T follicular helper cell (primary cell): ENCODE measurements at places on chromosomes 7 and 10.
A peak's percentile ranks its signal among the peaks of the same experiment; 100 is the strongest.

- DNase-seq: no peak
Measured at GRCh38 chr7:137980308-137980707, 21.6 kb downstream of the CREB3L2 start.

DNA sequence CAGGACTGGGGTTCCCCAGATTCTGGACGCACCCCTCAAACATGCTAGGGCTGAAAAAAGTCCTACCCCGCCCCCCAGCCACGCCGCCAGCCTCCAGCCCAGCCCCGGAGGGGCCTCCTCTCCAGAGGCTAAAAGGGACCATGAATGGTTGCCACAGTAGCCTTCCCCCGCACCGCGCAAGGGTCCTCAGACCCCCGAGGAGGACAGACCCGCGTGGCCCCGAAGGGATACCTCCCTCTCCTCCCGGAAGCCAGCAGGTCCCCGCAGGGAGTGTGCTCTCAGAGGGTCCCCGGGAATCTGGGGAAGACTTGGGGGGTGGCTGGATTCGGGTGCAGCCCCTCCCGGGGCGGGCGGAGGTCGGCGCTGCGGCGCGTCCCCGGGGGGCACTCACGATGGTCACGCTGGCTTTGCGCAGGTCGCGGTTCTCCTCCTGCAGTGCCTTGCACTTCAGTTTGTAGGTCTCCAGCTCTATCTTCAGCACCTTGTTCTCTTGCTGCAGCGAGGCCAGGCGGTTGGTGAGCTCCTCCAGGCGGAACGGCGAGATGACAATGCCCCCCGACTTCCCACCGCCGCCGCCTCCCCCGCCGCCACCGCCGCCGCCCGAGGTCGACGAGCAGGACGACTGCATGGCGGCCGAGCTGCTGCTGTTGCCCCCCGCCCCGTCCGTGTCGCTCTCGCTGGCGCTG lies 482 bp downstream of the CCDC6 start:
- no peak for DNase-seq

GRCh38 chr7:70450731-70451130 lies 681.2 kb upstream of the GALNT17 start:
- DNase-seq: no peak

DNA sequence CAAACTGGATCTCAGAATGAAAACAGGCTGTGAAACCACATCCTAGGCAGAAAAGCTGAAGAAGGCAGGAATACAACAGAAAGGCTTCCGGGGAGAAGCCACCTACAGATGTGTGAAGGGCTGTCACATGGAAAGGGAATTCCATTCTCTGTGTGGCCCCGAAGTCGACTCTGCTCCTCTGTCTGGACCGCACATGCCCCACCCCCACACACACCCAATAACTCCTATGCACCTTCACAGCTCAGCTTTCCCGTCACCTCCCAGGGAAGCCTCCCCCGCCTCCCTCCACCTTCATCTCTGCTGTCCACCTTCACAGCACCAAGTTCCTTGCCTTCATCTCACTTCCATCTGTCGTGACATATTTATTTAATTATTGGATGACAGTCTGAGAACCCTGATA lies 23.4 kb upstream of the ENO4 start:
- DNase-seq: no peak

DNA sequence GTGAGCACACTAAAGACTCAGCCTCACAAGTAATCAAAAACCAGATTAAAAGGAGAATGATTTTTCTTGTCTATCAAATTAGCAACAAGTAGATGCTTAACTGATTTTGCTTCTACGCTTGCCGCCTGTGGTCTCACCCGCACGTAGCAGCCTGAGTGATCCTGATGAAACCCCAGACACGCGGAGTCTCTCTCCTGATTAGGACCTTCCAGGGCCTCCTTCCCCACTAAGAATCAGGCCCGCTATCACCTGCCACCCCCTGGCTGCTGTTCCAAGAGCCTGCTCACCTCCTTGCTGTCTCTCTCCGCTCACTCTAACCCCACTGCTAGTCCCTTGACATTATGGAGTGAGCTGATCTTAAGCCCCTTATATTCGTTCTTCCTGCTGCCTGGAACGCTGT lies 325.9 kb upstream of the NRP1 start:
- DNase-seq: no peak

DNA sequence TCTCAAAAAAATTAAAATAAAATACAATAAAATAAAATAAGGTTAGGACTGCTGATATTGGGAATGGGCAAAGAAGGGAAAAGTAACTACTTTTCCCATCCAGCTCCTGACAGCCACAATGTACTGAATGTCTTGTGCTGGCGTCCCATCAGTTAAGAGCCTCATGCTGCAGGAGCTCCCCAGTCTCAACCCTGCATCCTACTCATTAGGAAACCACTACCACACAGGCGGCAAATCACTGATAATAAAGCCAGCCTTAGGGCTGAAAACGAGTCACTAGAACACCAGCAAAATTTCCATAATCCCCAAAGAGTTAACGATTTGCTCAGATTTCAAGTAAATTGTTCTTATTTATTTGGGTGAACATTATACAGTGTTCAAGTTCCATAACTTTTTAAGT lies 4.3 kb downstream of the YWHAG start:
- no peak for DNase-seq

DNA sequence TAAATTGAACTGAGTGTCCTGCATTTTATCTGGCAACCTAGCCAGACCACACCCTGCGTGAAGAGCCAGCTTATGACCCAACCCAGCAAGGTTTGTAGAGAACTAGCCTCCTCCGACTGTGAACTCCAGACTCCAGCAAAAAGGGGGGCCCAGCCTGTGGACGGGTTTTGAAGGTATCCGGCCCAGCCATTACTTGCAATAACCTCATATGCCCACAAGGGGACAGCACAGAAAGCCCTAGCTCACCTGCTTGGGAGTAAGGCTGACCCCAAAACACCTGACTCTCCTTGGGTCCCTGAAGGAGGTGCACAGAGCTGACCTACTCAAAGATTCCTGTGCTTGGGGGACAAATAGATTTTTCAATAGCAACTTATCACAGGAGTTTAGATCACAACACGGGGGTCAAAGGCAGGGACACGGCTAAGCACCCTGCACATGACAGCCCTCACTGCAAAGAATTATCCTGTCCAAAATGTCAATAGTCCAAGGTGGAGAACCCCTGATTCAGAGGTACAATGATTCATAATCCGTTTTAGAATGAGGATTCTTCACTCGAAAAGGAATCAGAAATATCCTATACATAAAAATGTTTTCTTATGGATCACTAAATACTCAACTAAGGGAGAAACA lies 4.6 kb downstream of the TRPV6 start:
- DNase-seq: peak; percentile 30

DNA sequence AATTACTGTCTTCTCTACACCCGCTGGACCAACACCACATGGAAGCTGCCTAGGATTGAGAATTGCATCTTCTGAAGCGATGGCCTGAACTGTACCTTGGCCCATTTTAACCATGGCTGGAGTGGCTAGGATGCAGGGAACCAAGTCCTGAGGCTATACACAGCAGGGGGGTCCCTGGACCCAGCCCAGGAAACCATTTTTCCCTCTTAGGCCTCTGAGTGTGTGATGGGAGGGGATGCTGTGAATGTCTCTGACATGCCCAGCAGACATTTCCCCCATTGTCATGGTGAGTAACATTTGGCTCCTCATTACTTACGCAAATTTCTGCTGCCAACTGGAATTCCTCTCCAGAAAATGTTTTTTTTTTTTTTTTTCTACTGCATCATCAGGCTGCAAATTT lies 822.7 kb downstream of the PCDH15 start:
- no peak for DNase-seq

DNA sequence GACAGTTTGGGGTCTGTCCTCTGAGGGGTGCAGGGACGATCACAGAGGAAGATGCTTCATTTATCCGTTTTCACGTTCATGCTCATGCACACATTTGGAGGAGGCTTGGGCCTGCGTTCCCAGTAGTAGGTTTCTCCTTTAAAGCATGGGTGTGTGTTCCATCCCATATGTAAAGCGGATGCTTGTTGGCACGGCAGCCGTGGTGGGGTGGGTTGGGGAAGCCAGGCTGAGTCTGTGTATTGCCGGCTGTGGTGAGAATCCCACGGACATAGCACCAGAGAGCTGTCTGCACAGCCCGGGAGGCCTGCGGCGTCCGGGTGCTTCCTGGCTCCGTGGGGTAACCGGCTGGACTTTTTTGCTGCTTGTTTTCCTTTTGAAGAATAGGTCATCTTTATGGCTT lies 440 bp downstream of the JAKMIP3 start:
- no peak for DNase-seq

DNA sequence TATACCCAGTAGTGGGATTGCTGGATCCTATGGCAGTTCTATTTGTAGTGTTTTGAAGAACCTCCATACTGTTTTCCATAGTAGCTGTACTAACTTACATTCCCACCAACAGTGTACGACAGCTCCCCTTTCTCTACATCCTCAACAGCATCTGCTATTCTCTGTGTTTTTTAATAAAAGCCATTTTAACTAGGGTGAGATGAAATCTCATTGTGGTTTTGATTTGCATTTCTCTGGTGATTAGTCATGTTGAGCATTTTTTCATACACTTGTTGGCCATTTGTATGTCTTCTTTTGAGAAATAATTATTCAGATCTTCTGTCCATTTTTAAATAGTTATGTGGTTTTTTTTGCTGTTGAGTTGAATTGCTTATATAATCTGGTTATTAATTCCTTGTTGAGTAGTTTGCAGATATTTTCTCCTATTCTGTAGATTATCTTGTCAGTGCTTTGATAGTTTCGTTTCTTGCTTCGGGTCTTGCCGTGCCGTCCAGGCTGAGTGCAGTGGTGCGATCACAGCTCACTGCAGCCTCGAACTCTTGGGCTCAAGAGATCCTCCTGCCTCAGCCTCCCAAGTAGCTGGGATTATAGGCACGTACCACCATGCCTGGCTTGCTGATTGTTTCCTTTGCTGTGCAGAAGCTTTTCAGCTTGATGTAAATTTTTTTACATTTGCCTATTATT lies 12.0 kb downstream of the MTG1 start:
- DNase-seq: no peak

DNA sequence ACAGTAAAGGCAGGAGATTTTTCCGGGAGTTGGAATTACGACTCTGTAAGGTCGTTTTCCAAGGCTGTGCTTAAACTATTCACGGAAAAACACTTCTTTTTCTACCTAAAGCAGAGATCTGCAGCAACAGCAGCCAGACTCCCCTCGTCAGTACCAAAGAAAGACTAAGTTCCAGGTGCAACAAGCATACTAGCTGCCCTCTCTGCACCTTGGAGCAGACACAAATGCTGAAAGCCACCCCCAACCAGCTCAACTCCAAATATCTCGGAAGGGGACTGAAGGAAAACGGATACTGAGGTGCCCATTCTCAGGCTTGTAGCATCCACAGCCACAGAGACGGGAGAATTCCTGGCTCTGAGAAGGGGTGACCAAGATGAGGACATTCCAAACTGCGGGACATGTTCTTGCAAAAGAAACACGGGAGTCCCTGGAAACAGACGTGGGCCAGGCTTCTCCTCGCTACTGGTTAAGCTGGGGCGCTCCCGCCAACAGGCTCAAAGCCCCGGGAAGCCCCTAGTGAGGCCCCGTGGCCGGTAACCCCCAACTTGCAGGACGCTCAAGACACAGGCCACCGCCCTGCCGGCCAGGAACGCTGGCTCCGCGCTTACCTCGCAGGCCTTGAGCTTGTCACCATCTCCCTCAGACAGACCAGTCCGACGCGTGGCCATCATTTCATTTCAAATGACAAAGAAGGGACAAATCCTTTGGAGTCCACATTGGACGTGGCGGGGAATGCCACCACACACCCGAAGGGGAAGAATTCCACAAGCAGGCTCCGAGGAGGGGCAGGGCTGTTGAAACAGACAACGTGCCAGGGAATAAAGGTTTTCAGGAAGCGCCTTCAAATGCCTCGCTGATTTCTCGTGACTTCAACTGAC lies 2.2 kb downstream of the ARHGAP21 start:
- DNase-seq: no peak

- DNase-seq: no peak
Measured at GRCh38 chr10:112025228-112025627, 158.3 kb downstream of the GPAM start.

DNA sequence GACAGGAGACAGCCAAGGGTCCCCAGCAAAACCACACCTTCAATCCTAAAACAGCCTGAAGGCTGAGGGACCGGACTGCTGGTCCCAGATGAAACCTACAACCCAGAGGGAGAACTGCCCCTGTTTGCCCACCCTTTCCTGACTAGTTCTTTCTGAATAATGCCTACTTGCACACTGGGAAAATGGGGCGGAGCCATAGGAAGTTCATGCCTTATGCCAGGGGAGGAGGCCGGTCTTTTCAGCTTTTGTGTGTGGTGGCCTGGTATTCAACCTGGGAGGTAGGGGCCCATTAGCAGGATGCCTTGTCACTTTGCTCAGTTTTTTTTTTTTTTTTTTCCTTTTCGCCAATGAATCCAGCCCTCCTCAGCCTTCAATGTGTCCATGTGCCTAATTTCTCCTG lies 20.7 kb downstream of the TOMM7 start:
- DNase-seq: no peak

GRCh38 chr10:61471491-61471890 lies 18.3 kb upstream of the TMEM26 start:
- DNase-seq: no peak

GRCh38 chr10:34666008-34666704 lies 148.9 kb downstream of the PARD3 start:
- DNase-seq: no peak

GRCh38 chr10:95454940-95455339 lies 106.2 kb downstream of the SORBS1 start:
- DNase-seq: no peak

DNA sequence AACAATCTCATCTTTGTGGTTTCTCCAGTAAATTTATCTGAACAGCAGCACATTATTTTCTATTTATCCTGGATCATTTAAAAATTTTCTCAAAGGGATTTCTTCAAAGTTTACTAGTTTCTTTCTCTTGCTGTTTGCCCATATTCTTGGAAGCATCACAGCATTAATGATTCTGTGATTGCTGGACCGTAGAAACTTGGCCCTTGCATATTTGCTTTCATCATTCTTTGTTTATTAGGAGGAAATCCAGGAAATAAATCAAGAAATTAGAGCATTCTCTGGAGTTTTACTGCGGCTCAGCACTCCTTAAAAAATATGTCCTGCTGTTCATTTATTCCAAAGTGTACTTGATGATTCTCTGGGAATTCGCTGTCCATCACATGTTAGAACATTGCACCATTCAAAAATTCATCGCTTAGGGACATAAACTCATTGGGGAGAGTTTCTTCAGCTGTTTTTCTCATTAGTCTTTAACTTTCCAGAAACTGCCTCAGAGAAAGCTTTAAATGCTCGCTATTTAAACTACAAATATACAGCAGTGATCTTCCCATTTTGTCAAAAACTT lies 264.0 kb upstream of the CDC14C start:
- DNase-seq: no peak

DNA sequence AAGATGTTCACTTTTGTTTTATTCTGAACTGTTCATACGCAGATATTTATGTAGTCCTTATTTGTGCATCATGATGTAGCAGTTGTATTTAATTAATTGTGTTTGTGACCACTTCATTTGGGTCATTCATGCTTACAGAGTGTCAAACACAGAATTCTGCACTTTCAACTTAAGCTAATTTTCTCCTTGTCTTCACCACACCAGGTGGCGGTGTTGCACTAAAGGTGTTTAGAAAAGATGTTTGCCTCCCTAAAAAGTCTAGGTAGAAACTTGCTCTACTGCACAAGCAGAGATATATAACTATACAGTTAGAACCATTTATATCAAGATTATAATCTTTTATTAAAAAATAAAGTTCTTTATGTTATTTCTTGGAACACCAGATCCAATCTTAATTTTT lies 1.3 kb upstream of the TAS2R38 start:
- DNase-seq: no peak

- DNase-seq: no peak
Measured at GRCh38 chr7:1123715-1124114, 35.8 kb downstream of the GPER1 start.

GRCh38 chr10:96613576-96613975 lies 26.8 kb upstream of the TM9SF3 start:
- DNase-seq: no peak
